ENCODE measurements at places on chromosomes 13 and 19.

- DNase-seq, result no peak
These were observed 16.4 kb upstream of the C19orf33 start for GRCh38 chr19:38287604-38288003.

- no peak for DNase-seq
These were observed 98.2 kb downstream of the RBM26 start for GRCh38 chr13:79307866-79308298.

DNA sequence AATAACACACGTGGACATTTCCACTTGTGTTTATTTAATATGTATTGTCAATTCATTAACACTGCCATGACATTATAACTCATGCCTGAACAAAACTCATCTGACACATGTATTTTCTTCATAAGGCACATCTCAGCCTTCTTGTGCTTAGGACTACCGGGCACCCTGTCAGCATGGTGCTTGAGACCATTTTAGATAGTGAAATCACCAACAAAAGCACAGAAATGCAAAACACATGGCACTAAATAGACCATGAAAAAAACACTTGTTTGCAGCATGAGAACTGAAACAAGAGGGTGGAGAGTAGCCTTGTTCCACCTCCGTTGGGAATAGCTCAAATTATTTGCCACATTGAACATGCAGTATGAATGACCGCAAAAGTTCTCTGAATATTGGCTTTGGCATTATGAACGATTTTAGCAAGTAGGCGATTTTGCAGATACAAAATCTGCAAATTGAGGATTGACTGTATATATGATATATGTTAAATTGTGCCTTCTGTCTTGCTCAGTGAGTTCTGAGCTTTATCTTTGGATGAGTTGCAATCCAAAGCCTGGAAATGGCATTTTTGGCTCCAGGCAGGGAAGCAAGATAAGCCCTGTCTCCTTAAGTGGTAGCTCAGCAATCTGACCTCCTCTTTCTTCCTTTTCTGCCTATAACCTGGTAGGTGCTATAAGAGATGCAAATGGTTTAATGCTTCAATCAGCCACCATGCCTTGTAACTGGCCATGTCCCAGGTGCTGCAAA is 328.2 kb downstream of the HS6ST3 start:
- DNase-seq, result no peak

DNA sequence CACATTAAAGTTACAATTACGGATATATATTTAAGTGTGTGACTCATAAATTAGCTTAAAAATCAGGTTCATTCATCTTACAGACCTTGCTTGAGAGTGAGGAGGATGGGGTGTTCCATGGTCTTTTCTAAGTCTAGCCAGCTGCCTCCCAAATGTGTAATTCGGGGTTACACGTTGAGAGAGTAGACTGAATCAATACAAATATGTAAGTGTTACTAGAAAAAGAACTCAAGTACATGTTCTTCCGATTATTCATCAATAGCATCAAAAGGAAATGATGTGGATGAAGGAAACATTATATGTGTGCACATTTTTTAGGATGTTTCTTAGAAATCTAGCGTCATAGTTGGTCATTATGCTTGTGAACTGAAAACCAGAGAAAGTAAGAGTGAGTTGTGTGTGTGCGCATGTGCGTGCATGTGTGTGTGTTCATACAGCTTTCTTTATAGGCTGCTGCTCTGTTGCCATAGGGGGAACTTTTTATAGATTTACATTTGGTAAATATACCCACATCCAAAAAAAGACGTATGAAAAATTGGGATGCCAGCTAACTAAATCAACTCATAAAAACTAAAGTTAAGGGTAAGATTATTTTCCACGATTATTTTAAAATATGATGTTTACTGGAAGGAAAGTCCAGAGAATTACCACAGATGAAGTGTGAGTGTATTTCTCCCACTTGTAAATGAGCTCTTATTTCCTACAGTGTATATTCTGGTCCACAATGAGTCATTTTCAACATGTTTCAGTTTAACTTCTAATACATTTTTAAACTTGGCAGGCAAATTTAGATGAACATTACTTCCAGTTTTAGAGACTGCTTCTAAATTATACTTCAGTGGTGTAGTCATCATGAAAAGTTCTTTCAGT is 82.4 kb downstream of the PIBF1 start:
- DNase-seq, result no peak

- DNase-seq, result no peak
These were observed 17.2 kb downstream of the SMIM24 start for GRCh38 chr19:3462991-3463713.

DNA sequence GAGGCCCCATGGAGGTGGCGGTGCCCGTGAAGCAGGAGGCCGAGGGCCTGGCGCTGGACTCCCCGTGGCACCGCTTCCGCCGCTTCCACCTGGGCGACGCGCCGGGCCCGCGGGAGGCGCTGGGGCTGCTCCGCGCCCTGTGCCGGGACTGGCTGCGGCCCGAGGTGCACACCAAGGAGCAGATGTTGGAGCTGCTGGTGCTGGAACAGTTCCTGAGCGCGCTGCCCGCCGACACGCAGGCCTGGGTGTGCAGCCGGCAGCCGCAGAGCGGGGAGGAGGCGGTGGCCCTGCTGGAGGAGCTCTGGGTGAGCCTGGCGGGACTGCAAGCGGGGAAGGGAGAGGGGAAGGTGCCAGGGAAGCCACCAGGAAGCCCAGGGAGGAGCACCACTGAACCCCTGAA is 5.8 kb downstream of the ZNF444 start:
- no peak for DNase-seq

Measured in activated CD8-positive, alpha-beta memory T cell treated with anti-CD3 and anti-CD28 coated beads for 48 hours (primary cell).